Activated naive CD4-positive, alpha-beta T cell treated with anti-CD3 and anti-CD28 coated beads, Interleukin-2, amount 50 U/mL, for 72 hours (primary cell): ENCODE measurements at places on chromosomes 6 and 20. TPM values are rescaled to one million over a fixed set of nuclear protein-coding genes. Genes with fewer than 3 reads are reported as not detected.

The CPNE5 gene
- total RNA-seq, result 0.25 TPM

DNA sequence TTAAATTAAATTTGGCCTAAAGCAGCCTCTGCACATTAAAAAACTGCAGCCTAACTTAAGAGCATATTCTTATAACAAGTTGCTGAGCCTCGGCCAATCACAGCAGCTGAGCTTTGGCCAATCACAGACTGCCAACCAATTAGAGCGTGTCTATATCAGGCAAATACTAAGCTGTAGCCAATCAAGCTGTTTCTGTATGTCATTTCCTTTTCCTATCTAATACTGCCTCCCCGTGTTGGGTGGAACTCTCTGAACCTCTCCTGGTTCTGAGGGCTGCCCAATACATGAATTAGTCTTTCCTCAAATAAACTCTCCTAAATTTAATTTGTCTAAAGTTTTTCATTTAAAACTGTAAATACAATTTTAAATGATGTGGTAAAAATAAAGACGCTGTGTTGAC is 3.9 kb upstream of the TMEM244 start:
- DNase-seq, result no peak

DNA sequence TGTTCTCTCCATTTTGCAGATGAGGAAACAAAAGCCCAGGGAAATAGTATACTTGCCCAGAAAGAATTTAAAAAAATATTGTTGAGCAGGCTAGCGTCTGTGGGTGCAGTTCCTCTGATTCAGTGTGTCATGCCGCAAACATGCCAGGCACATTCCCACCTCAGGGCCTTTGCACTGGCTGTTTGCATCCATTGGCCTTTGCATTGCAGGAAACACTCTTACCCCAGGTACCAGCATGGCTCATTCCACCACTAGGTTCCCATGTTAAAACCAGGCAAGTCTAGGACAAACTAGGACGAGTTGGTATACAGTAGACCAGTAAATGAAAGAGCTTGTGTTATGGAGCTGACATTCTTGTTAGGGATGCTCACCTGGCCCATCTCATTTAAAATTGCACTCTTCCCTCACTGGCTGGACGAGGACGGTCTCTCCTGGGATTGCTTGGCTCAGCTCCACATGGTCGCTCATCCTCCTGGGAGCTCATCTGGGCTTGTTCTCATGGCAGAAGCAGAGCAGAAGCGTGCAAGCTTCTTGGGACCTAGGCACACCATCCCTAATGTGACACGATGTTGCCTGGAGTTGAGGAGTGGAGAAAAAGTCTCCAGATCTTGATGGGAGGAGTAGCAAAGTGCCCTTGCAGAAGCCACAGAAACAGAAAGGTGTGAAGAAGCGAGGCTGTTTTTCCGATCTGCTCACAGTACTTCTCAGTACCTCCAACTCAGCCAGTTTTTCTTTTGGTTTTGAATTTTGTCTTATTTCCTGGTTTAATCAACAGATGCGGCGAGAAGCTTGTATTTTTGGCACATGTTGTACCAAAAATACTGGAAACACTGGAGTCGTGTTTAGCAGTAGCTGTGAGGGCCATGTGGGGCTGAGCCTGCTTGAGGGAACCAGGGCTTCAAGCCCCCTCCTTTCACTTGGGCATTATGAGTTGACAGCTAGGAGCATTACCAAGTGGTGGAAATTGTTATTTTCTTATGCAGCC is 13.9 kb downstream of the ZNF831 start:
- DNase-seq, result no peak

- DNase-seq, result no peak
Observed at GRCh38 chr6:95117236-95117635, 460.1 kb upstream of the MANEA start.

GRCh38 chr6:113381959-113382358 is 475.2 kb upstream of the MARCKS start:
- DNase-seq, result no peak
